Natural killer cell treated with Interleukin-12 subunit alpha and Interleukin-12 subunit beta and Interleukin-15 and Interleukin-18, amount 100 ng/mL, for 72 hours (primary cell): ENCODE measurements at places on chromosomes 2 and 18. TPM values are rescaled to one million over a fixed set of nuclear protein-coding genes. Genes with fewer than 3 reads are reported as not detected.

GRCh38 chr2:36433311-36434217 is 78.0 kb downstream of the CRIM1 start:
- no peak for DNase-seq

DNA sequence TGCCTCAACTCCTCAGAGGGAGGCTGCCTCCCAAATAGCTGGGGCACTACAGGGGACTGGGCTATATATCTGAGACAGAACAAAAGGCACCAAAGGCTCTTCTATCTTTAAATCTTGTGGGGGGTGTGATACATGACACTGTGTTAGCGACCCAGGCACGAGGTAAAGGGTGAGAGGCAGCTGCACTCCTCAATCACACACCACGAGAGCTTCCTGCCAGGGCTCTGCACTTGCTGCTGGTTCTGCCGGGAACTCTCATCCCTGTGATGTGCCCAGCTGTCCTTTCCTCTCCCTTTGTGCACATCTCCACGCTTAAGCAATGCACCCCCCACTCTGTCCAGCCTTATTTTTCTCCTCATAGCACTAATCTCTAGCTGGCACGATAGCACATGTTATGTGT is 32.4 kb downstream of the NPC1 start:
- no peak for DNase-seq

GRCh38 chr2:61911510-61911909 is 6.0 kb downstream of the COMMD1 start:
- no peak for DNase-seq

The RBMS1 gene
- total RNA-seq: 59.4 TPM

The SAG gene
- 0.05 TPM for total RNA-seq
